ENCODE measurements at places on chromosomes 3 and 15. TPM values are rescaled to one million over a fixed set of nuclear protein-coding genes. Genes with fewer than 3 reads are reported as not detected.

The ATP2B2 gene
- polyA plus RNA-seq, result 0.05 TPM

The KBTBD12 gene
- polyA plus RNA-seq, result not detected

The HOMER2 gene
- polyA plus RNA-seq, result 8.2 TPM

The NEK11 gene
- polyA plus RNA-seq, result 4.7 TPM

The BRPF1 gene
- 13.0 TPM for polyA plus RNA-seq

- no peak overlapping the region for H3K27ac ChIP-seq
- H3K27me3 ChIP-seq, result peaks cover 59% of the 10 kb centered on the region
- peak; percentile 65 for DNase-seq
- H3K4me1 ChIP-seq, result no peaks in the 10 kb centered on the region
- H3K36me3 ChIP-seq, result no peaks in the 10 kb centered on the region
Observed at GRCh38 chr3:129974833-129975704, 549 bp downstream of the TRH start.

GRCh38 chr15:75456710-75457109 is 5.2 kb upstream of the SIN3A start:
- no peaks in the 10 kb centered on the region for H3K4me1 ChIP-seq
- no peak for DNase-seq
- H3K27ac ChIP-seq, result peak overlapping the region; percentile 96
- peak overlapping the region; percentile 1 for H3K4me3 ChIP-seq
- no peaks in the 10 kb centered on the region for H3K27me3 ChIP-seq

DNA sequence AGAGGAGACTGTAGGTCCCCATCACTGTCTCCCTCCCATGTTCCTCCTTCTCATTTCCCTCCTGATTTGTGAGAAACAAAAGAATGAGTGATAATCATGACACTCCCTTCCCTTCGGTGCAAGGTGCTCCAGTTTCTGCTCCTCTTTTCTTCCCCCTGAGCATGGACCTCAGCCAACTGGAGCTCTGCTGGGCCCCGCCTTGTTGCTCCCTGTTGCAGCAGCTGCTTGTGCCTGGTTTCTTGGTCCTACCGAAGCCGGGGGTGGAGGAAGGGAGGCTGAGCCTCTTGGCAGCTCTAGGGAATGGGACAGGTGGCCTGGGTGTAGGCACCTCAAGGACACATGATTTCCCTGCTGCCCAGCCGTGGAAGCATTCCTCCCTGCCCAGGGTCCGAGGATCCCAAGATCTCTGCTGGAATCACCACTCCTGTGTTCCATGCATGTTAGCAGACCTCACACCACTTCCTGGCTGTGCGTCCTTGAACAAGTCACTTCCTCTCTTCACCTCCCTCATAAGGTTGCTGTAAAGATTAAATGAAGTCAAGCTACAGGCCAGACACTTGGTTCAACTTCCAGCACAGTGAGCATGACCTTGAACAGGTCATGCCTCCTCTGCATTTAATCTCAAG is 131.6 kb upstream of the ABHD17C start:
- DNase-seq, result no peak
- H3K27ac ChIP-seq, result no peak overlapping the region
- peaks cover 12% of the 10 kb centered on the region for H3K36me3 ChIP-seq
- no peaks in the 10 kb centered on the region for H3K4me1 ChIP-seq
- H3K4me3 ChIP-seq, result no peak overlapping the region

DNA sequence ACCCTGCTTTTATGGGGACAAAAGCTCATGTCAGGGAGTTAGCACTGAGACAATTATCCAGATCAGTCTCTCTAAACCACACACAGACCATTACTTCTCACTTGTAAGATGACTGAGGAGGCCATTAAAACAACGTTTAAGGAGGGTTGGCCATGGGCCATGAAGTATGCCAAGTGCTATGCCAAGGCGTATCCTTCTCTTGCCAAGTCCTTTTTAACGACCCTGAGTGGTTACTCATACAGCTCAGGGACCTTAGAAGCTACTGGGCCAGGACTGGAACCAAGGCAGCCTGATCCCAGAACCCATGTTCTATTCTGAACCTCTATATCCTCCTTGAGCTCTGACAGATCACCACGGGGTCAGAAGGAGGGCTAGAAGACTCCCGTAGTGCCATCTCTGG is 50.0 kb downstream of the NMNAT3 start:
- no peaks in the 10 kb centered on the region for H3K36me3 ChIP-seq
- no peak overlapping the region for H3K27ac ChIP-seq
- H3K4me3 ChIP-seq, result no peak overlapping the region
- H3K4me1 ChIP-seq, result no peaks in the 10 kb centered on the region

DNA sequence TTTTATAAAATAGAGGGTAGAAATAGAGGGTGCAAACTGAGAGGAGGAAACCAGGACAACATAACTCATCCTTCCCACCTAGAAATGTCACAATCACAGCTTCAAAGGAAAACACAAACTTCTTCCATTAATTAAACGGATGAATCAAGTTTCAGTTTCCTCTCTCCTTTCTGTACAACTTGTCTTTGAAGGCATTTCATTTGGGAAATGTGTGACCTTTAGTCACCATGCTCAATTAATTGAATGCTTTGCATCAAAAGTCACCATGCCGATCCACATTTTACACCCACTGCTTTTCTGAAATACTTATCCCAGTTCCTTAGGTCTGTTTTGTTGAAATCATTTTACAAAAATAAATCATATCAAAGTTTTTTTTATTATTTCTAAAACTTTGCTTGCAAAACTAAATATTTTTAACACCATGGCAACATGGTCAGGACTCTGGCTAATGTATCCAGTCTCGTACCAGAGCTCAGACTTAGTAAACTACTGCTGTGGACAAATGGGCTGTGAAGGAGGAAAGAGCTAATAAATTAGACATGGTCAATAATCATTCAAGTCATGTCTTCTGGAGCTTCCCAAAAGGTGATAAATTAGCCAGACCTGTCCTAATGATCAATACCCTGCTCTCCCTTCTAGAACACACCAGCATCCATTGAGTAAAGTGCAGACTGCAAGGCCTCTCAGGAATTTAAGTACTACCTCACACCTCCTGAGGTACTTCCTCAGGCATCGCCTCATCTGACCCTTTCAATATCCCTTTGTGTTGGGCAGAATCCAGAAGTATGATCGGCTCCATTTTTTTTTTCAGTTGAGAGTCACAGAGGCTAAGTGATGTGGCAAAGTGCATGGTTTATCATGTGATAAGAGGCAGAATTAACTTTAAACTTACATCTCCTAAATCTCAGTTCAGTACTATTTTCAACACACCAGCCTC is 161.3 kb downstream of the GREM1 start:
- H3K27me3 ChIP-seq, result no peaks in the 10 kb centered on the region
- H3K4me1 ChIP-seq, result peaks cover 8% of the 10 kb centered on the region
- peak overlapping the region; percentile 91 for H3K27ac ChIP-seq
- DNase-seq, result no peak
- peaks cover 14% of the 10 kb centered on the region for H3K36me3 ChIP-seq

DNA sequence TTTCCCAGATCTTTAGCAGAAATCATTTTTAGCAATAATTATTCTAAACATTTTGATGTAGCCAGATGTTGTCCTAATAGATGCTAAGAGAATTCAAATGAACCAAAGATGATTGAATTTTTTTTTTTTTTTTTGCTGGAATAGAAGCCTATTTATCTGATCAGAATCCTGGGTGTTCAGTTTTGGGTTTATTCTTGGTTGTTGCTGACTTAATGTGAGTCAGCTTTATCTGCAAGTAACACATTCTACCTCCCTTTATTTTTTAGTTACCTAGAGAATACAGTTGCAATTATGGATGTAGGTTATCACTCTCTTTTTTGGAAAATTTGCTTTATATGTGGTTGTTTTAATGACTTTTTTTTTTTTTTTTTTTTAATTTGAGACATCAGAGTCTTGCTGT is 6.4 kb downstream of the CEP97 start:
- H3K36me3 ChIP-seq, result peaks cover 61% of the 10 kb centered on the region
- H3K4me1 ChIP-seq, result no peaks in the 10 kb centered on the region
- no peak overlapping the region for H3K27ac ChIP-seq
- H3K27me3 ChIP-seq, result no peaks in the 10 kb centered on the region
- DNase-seq, result no peak
- H3K4me3 ChIP-seq, result no peak overlapping the region

- no peak overlapping the region for H3K4me3 ChIP-seq
- no peak for DNase-seq
- H3K27ac ChIP-seq, result no peak overlapping the region
- H3K4me1 ChIP-seq, result no peaks in the 10 kb centered on the region
- H3K27me3 ChIP-seq, result no peaks in the 10 kb centered on the region
Observed at GRCh38 chr3:120894316-120895057, 13.5 kb upstream of the STXBP5L start.

DNA sequence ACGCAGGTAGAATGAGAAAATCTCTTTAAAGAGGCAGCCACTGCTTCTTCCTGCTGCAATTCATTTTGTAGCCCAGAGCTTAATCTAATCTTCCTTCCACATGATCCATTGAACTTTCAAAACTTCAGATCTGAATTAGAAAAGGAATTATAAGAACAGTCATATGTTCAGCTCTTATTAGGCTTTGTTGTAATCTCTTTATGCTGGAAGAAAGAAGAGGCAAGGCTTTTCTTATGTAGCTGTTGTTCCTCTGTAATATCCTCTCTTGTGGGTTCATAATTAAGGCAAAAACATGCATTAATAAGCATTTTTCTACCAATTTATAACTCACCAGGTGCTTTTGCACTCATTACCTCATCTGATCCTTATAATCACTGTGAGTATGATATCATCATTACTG is 634.9 kb upstream of the CFAP20DC start:
- no peak overlapping the region for H3K27ac ChIP-seq
- no peak overlapping the region for H3K4me3 ChIP-seq
- H3K36me3 ChIP-seq, result no peaks in the 10 kb centered on the region
- no peaks in the 10 kb centered on the region for H3K4me1 ChIP-seq

DNA sequence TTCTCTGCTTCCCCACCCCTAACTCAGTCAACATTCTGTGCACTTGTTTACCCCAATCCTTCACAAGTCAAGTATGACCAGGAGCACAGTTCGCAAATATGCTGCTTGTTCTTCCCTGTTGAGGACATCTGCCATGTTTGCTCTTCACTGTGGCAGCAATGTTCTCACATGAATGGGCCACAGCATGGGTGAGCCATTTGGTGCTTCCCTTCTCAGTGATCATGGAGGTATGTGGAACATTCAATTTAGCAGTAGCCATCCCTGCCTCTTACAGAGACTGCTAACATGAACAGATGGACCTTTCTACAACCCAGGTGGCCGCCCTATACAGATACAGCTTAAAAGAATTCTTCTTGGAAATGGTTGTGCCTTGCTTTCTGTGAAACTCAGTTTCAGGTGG is 660.1 kb upstream of the SGO1 start:
- DNase-seq, result no peak
- peaks cover 3% of the 10 kb centered on the region for H3K4me1 ChIP-seq
- no peaks in the 10 kb centered on the region for H3K36me3 ChIP-seq
- no peak overlapping the region for H3K4me3 ChIP-seq
- no peaks in the 10 kb centered on the region for H3K27me3 ChIP-seq

- DNase-seq, result no peak
- peaks cover 14% of the 10 kb centered on the region for H3K4me1 ChIP-seq
- no peak overlapping the region for H3K27ac ChIP-seq
- no peak overlapping the region for H3K4me3 ChIP-seq
Observed at GRCh38 chr15:68428431-68428940, 3.5 kb downstream of the ITGA11 start.

DNA sequence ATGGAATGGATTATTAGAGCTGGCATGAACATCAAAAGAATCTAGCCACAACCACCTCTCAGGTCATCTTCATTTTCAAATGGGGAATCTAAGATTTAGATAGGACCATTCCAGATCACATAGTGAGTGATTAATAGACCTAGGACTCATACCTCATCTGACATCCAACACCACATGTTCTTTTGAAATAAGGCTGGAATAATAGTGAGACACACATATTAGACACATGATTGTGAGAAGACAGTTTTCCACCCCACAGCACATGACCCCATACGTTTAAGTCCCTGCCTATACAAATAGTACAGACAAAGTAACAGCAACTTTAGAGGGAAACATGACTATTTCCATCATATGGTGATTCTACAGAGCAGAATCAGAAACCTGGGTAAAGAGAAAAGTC is 344.7 kb upstream of the TPRG1 start:
- H3K4me3 ChIP-seq, result no peak overlapping the region
- no peak for DNase-seq
- H3K36me3 ChIP-seq, result no peaks in the 10 kb centered on the region
- H3K4me1 ChIP-seq, result no peaks in the 10 kb centered on the region
- H3K27ac ChIP-seq, result no peak overlapping the region

- H3K27ac ChIP-seq, result peak overlapping the region; percentile 16
- no peaks in the 10 kb centered on the region for H3K36me3 ChIP-seq
- no peak for DNase-seq
- H3K4me3 ChIP-seq, result no peak overlapping the region
Observed at GRCh38 chr3:156209631-156210335, 89.4 kb downstream of the KCNAB1 start.

- no peak for DNase-seq
- H3K36me3 ChIP-seq, result no peaks in the 10 kb centered on the region
- no peaks in the 10 kb centered on the region for H3K27me3 ChIP-seq
- H3K4me1 ChIP-seq, result peaks cover 27% of the 10 kb centered on the region
- peak overlapping the region; percentile 45 for H3K27ac ChIP-seq
- H3K4me3 ChIP-seq, result no peak overlapping the region
Observed at GRCh38 chr15:39238443-39238842, 342.4 kb upstream of the THBS1 start.

GRCh38 chr15:60531801-60532200 is 52.9 kb upstream of the ICE2 start:
- H3K27me3 ChIP-seq, result no peaks in the 10 kb centered on the region
- no peak overlapping the region for H3K27ac ChIP-seq
- DNase-seq, result no peak
- H3K4me3 ChIP-seq, result no peak overlapping the region
- no peaks in the 10 kb centered on the region for H3K36me3 ChIP-seq

DNA sequence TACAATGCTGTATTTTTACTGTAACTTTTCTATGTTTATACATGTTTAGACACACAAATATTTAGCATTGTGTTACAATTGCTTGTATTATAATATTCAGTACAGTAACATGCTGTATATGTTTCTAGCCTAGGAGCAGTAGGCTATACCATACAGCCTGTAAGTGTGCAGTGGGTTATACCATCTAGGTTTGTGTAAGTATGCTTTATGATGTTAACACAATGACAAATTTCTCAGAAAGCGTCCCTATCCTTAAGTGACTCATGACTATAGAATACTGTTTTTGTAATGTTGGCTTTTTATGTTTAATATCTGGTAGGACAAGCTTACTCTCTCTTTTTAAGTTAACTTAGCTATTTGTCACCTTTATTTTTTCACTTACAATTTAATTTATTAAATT is 127.5 kb upstream of the THRB start:
- no peak overlapping the region for H3K27ac ChIP-seq
- H3K36me3 ChIP-seq, result no peaks in the 10 kb centered on the region
- H3K4me1 ChIP-seq, result no peaks in the 10 kb centered on the region
- no peak for DNase-seq
- no peaks in the 10 kb centered on the region for H3K27me3 ChIP-seq

DNA sequence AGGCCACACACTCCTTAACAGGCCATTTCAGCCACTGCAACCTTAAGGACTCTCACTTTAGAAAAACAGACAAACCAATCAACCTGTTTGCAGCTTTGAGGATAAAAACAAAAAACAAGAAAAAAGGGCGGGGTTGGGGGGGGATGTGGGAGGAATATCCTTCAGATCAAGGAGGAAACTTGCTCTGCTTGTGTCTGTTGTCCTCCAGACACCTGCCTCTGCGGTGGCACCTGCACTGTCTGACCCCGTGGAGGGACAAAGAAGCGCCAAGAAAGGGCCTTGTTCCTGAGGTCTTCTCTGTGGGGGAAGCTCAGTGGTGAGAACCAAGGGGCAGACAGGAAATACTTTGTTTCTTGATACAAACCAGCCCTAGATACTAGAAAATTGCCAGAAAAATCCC is 70.5 kb downstream of the POLR2M start:
- H3K36me3 ChIP-seq, result no peaks in the 10 kb centered on the region
- H3K4me3 ChIP-seq, result no peak overlapping the region
